ENCODE measurements at places on chromosomes 1 and 21.

DNA sequence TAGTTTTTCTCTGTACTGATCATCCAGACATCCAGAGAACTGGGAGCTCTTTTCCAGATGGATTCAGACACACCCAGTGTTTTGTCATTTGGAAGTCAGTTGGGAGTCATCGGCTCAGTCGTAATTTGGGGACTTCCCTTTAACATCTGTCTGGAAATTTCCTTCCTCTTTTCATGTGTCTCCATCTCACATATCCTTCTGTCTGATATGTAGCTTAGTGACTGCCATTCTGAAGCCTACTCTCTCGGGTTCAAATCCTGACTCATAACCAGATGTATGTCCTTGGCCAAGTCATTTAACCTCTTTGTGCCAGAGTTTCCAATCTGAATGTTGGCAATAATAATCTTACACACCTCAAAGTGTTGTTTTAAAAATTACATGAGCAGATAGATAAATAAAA lies 3.0 kb downstream of the MORC3 start:
- no peak for ATAC-seq

DNA sequence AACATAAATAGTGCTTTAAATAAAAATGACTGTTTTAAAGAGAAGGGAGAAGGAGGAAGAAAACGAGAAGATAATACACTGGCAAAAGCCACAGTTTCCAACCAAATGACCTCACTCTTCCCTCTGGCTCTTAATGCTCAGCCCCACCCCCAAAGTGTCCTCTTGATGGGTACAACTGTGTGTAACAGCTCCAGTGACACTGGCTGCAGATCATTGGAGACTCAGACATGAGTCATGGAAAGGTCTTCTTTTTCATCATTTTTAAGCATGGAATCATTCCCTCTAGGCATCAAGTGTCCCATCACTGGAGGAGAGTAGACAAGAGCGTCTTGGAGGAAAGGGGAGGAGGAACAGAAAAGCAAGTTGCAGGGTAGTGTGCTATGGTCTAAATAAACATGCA lies 333.0 kb downstream of the PAPPA2 start:
- ATAC-seq, result no peak

DNA sequence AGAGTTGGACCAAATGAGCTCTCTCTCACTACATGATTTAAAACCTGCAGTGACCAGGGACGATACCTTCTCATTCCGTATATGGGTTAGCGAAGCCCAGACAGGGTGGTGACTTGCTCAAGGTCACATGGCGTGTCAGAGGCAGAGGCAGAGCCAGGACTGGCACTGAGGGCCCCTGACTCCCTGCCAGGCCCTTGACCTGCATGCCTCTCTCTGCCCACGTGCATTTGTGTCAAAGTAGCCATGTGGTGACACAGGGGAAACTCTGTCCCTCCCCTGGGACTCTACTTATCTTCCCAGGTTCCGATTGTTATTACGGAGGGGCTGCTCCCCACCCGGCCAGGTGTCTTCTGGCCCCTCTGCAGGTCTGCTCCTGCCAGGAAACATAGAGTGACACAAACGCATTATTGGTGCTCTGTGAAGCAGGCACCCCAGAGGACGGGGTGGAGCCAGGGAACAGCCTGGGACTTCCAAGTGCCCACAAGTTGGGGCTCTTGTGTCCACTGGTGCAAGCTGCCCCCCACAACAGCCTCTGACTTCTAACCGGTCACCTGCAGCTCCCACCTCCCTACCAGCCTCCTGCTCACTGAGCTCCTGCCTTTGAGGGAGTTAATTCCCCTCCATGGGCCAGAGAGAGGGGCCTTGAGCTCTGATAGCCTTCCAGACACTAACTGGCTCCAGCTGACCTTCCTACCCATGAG lies 7.3 kb upstream of the TINAGL1 start:
- no peak for ATAC-seq

DNA sequence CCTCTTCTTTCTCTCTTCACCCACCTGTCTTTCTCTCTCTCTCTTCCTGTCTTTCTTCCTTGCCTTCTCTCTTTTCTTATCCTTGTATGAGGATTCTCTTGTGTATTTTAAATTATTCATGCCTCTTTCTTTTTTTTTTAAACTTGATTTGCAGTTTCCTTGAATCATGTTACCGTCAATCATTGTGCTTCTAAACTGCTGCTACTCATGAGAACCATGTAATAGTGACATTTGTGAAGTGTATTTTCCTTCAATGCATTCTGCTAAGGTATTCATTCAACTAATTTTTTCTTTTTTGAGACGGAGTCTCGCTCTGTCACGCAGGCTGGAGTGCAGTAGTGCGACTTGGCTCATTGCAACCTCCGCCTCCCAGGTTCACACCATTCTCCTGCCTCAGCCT lies 539.1 kb upstream of the BRINP3 start:
- ATAC-seq, result no peak

GRCh38 chr1:222105393-222105737 lies 363.5 kb upstream of the DUSP10 start:
- ATAC-seq, result no peak

GRCh38 chr1:14262637-14263036 lies 335.8 kb upstream of the KAZN start:
- ATAC-seq, result no peak

DNA sequence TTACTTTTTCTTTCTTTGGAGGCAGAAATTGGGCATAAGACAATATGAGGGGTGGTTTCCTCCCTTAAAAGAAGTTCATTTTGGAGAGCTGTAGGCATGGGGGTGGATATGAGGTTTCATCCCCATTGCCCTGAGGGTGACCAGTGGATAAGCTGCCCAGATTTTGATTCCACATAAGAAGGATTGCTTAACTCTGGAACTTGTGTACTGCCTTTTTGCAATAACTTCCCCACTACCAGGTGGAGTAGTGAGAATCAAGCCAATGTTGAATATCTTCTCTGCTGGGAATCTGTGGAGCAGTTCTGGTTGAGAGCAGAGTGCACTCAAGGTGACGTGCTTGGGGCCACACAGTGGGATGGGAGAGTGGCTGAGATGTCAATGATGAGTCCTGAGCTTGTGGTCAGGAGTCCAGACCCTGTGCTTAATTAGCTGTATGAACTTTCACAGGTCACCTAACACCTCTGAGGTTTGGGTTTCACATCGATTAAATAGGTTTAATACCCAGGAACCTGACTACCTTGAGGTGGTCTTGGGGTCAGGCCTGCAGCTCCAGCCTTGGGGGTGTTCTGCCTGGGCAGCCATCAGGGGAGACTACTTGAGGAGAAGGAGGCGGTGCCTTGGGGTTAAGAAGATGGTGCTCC lies 152.9 kb downstream of the FCRL5 start:
- ATAC-seq, result no peak

DNA sequence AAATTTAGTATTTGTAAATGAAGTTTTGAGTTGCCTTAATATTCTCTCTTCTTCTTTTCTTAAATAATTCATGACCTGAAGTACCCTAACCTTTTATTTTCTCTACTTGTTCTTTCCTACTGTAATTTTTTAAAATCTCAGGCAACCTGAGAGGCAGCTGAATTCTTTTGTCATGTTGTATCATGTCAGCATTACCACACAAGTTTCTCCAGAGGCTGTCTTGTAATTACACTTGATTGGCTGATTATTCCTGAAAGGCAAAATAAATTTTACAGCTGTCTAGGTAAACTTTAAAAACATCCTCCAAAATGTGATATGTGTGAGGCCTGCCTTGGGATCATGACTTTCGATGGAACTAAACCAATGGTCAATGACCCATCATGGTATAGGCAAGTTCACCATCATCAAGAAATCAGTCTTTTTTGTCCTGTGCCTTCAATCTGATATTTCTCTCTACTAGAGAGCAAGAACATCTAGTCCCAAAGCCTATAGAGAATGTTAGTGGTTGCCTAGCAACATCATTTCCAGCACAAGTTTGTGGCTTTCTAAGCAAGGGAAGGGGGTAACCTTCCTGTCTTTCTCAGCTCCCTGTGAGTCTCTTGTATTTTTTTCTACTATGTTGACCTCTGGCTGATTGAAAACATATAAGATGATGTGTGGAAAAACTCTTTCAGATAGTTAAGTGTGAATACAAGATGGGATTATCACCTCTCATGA lies 115.5 kb downstream of the GABPA start:
- no peak for ATAC-seq

GRCh38 chr1:7478809-7479499 lies 292.1 kb upstream of the VAMP3 start:
- ATAC-seq, result no peak
